Activated CD8-positive, alpha-beta memory T cell treated with anti-CD3 and anti-CD28 coated beads for 1 hour (primary cell): ENCODE measurements at places on chromosomes 5 and 9.

- no peak for DNase-seq
Observed at GRCh38 chr9:4661165-4661564, 929 bp upstream of the PLPP6 start.

DNA sequence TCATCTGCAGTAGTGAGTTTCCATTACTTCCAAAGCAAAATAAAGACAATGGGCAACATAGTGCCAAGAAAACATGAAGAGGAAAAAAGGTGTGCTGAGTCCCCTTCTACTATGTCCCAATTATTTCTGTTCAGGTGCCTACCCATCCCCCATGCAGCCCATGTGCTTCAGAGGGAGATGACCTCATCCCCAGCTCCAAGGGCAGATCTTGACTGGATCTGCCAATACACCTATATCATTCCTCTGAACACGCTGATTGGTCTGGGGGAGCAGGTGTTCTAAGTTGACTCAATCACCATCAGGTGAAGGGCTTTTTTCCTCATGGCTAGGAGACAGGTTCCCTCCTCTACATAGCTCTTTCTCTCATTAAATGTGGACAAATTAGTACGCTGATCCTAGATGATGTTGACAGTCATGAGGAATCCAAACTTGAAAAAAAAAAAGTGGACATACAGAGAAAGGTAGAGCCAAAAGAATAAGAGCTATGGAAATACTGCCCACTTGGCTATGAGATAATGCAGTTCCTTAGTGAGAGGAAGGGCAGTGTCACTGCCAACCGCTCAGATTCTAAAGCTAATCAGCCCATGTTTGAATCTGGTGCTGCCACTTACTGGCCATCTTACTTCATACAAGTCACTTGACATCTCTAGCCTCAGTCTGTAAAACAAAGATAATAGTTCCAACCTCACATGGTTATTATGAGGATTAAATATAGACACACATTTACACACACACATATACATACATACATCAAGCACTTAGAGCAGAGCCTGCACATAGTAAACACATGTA, 23.1 kb downstream of the PRELID2 start:
- DNase-seq: no peak

- no peak for DNase-seq
Observed at GRCh38 chr5:87022415-87022814, 245.3 kb upstream of the RASA1 start.

DNA sequence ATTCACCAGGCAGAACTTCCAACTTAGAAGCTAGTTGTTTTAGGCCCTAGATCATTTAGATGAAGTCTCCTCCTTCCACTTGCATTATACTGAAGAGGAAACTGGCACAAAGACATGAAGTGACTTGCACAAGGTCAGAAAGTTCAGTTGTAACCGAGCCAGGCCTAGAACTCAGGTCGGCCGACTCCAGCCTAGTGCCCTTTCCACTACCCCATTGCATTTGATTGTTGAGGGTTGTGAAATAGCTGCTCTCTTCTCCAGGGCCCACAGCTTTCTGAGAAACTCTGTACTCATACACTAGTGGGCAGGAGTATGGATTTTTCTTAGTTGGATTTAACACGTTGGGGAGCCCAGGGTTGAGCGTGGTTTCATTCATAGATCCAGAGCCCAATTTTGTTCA, 5.6 kb downstream of the ZNF462 start:
- no peak for DNase-seq

- DNase-seq: no peak
Observed at GRCh38 chr9:5580650-5581049, 48.3 kb upstream of the RIC1 start.

GRCh38 chr9:6567140-6567591, 78.4 kb downstream of the GLDC start:
- DNase-seq: no peak
